Right ventricle myocardium inferior (tissue), 1 donor: ENCODE measurements at places on chromosomes 5 and 9. TPM values are rescaled to one million over a fixed set of nuclear protein-coding genes. Genes with fewer than 3 reads are reported as not detected.

- no peak for DNase-seq
Observed at GRCh38 chr5:112886975-112887374, 25.9 kb downstream of the SRP19 start.

DNA sequence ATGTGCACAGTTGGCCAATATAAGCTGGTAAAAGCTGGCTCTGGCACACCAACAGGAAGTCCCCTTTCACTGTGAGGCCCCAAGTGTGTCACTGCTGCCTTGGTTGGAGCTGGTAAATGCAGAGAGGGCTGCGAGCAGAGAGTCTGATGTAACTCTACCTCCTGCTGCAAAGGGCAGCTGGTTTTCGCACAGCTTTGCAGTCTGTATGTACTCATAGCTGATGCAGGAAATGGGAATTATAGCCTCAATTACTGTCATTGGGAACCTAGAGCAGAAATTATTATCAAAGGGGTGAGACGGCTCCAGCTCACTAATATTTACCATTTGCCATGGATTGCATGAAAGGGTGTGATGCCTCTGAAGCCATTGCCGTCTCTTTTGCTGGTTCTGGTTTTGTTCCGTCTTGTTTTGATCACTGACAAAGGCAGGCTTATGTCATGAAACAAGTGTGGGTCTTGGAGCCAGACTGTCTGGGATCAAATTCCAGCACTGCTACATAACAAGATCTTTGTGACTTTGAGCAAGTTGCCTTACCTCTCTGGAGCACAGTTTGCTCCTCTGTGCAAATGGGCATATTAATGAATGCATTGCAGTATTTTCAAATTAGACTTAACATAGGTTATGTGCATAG, 124.3 kb upstream of the SLC25A48 start:
- no peak for DNase-seq

- DNase-seq = no peak
Observed at GRCh38 chr9:89462199-89462598, 35.7 kb downstream of the SEMA4D start.

GRCh38 chr9:28678097-28678496, 1104.8 kb upstream of the C9orf72 start:
- DNase-seq = no peak

DNA sequence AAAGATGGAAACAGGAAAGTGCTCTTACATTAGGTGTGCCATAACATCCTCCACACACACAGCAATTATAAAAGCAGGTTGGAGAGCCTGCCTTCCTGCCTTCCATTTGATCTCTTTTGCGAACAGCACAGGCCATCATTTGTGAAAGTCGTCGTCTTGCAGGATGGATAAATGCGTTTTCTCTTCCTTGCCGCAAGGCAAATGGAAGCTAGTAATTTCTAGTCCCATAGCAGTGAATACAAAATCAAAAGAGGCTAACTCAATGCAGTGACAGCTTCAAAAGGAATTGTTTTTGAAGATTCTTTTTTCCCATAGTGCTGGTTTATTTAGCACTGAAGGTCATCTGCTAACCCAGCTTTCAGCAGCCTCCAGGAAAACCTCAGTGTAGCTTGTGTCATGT, 178.8 kb downstream of the GIN1 start:
- DNase-seq = no peak

GRCh38 chr5:124154714-124155113, 591.7 kb downstream of the ZNF608 start:
- no peak for DNase-seq

- DNase-seq = no peak
Observed at GRCh38 chr5:174259696-174260420, 214.4 kb downstream of the NSG2 start.

DNA sequence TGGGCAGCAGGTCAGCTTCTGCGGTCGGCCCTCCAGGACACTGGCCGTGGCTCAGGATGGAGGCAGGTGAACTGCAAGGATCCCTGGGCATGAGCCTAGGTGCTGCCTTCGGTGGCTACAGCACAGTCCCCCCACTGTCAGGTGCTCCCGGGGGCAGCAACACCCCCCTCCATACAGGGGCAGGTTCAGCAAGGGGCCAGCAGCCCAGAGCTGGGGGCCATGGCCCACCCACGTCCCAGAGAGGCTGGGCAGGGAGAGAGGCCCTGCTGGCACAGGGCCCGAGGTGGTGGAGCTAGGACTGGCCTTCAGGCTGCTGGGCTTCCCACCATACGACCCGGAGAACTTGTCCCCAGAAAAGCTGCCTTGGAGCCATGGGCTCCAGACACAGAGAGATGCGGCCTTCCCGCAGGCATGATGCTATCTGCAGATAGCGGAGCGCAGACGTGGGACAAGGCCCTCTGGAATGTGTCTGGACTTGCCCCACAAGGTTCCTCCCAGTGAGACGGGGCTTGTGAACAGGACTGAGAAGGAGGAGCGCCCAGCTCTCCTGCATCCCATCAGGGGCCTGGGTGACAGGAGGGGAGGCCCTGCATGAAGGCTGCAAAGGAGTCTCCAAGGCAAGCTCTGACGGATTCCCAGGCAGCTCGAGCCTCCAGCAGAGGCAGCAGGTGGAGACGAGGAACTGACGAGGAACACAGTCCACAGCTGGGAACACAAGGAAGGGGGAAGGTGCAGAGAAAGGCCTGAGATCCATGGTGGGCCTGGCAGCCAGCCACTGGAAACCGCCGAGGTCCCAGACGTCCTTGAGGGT, 111.1 kb downstream of the VAV2 start:
- DNase-seq = no peak

DNA sequence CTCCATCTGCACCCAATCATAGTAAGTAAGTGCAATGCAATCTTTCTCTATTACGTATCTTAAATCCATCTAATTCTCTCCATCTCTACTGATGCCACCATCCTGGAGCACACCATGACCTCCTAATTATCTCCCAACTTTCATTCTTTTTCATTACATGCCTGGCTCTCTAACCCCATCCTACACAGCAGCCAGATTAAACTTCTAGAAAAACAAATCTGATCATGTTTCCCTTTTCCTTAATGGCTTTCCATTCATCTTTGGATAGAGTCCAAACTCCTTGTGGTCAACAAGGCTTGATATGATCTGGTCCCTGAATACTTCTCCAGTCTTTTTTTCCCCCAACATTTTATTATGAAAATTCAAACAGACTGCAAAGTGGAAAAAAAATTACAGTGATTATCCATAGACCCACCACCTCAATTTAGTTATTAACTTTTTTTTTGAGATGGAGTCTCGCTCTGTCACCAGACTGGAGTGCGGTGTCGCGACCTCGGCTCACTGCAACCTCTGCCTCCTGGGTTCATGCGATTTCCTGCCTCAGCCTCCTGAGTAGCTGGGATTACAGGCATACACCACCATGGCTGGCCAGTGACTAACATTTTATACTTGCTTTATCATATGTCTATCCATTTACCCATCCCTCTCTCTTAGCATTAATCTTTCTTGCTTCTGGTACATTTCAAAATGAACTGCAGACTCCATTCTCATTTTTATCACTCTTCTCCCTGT, 5.2 kb downstream of the PPP2R2B start:
- DNase-seq = no peak

- peak; percentile 45 for DNase-seq
Observed at GRCh38 chr5:395921-396530, 47.0 kb upstream of the EXOC3 start.

DNA sequence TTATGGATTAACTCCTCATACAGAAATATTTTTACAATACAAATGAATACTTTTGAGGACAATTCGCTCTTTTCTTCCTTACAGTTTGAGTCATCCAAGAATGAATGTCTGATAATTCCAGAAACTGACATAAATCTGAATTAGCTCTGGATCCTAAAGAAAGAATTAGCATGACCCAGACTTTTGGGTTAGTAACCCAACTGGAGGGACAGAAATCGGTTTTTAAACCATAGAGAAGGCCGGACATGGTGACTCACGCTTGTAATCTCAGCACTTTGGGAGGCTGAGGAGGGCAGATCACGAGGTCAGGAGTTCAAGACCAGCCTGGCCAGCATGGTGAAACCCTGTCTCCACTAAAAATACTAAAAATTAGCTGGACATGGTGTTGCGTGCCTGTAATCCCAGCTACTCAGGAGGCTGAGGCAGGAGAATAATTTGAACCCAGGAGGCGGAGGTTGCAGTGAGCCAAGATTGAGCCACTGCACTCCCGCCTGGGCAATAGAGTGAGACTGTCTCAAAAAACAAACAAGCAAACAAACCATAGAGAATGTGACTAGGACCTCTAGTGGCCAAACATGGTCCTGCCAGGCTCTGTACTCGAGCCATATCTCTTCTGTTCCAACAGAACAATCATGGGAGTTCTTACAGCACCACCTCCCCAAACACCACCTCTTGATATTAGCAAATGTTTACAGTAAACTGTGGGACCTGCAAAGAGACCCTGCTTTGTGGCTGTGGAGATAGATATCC, 44.8 kb downstream of the LURAP1L start:
- DNase-seq = no peak

GRCh38 chr5:18732556-18733479, 1098.6 kb downstream of the TAF11L14 start:
- no peak for DNase-seq

The FAM221B gene
- total RNA-seq = not detected

The GABRG2 gene
- not detected for total RNA-seq

The ORM1 gene
- total RNA-seq = 0.51 TPM

The OBP2B gene
- total RNA-seq = not detected

The RNF224 gene
- not detected for total RNA-seq

The IFNA2 gene
- total RNA-seq = not detected

The ADCY2 gene
- total RNA-seq = 0.19 TPM

The GRIA1 gene
- total RNA-seq = not detected
